Muscle of arm (tissue), 14 donors: ENCODE measurements at places on chromosomes 4 and X. TPM values are rescaled to one million over a fixed set of nuclear protein-coding genes. Genes with fewer than 3 reads are reported as not detected.

The NPY1R gene
- 6.9 TPM for polyA plus RNA-seq

The MEPE gene
- polyA plus RNA-seq, result not detected

The CXorf65 gene
- polyA plus RNA-seq, result not detected

The MTCP1 gene
- polyA plus RNA-seq, result 20.3 TPM

The PPM1K gene
- 20.3 TPM for polyA plus RNA-seq

The PSAPL1 gene
- polyA plus RNA-seq, result not detected

The ARAP2 gene
- polyA plus RNA-seq, result 0.83 TPM

The SYTL5 gene
- 0.40 TPM for polyA plus RNA-seq
